ENCODE measurements at places on chromosomes 2 and 18.

- DNase-seq = peak; percentile 88
Measured at GRCh38 chr2:230666885-230667712, 45.5 kb upstream of the CAB39 start.

DNA sequence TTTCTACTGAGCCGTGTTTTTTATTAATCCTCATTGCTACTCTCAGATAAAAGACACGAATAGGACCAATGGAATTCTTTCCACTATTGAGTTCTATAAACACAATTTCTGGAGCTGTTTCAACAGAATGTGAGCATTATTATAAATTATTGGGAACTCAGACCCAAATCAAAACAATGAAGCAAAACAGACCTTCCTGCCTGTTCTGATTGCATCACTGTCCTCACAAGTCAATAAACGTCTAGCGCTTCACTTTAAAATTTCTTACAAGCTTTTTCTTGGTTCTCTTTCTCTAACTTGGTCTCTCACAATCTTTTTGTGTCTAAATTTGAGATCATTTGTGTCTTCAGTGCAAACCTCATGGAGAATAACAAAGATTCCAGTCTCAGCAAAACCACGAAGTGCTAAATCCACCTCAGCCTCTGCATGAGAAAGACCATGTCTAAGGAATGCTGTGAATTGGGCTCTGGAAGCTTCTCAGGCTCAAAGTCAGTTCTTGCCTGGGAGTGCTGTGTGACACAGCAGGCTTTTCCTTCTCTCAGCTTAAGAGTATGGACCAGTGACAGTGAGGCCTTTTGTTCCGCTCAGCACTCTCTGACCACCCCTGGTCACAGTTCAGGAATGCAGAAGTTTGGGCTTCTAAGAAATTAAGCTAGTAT is 22.8 kb downstream of the ARHGAP28 start:
- DNase-seq = no peak

DNA sequence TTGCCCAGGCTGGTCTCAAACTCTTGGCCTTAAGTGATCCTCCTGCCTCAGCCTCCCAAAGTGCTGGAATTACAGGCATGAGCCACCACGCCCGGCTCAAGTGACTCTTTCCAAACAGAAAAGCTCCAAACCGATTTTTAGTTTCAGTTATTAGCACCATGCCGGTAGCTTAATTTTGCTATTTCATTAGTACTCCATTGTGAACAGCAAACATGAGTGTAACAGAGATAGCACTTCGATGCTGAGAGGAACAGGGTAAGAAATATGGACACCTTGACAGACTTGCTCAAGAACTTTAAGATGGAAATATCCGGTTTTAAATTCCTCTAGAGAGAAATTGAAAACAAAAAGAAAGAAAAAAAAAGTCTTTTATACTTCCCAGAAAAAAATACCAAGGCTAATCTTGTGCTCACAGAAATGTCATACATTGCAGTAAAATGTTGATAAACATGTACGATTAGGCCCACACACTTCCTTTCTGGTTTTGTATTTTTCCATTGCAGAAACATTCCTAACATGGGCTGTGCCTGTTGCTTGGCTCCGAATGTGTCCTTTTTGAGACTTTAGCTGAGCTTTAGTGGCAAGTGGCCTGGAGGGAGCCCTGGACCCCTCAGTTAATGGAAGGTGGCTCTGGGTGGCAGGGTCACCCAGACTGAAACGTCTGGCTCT is 18.3 kb downstream of the FHL2 start:
- DNase-seq = no peak

DNA sequence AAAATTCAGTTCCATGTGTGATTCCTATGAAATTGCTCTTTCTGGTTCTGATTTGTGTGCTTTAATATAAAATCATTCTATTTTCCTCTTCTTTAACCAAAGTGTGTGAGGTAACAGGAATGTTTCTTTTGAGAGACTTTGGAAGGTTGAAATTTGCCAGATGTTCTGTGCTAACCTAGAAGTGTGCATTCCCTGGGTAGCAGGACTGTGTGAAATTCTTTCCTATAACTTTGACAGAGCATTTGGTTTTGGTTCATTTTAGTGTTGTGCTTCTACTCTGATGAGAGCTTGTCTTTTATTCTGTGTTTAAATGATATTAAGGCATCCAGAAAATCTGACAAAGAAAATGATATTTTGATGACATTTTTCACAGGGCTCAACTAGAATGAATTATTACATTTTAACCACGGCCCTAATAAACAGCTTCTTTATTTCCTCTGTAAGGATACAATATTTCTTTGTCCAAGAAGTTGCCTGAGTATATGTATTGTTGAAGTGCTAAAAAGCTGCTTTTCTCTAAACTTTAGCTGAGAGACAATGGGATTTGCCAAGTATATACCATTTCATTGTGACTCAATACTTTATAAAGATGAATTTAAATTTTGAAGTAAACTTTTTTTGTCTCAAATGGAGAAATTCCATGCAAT is 34.7 kb upstream of the DLX1 start:
- no peak for DNase-seq

DNA sequence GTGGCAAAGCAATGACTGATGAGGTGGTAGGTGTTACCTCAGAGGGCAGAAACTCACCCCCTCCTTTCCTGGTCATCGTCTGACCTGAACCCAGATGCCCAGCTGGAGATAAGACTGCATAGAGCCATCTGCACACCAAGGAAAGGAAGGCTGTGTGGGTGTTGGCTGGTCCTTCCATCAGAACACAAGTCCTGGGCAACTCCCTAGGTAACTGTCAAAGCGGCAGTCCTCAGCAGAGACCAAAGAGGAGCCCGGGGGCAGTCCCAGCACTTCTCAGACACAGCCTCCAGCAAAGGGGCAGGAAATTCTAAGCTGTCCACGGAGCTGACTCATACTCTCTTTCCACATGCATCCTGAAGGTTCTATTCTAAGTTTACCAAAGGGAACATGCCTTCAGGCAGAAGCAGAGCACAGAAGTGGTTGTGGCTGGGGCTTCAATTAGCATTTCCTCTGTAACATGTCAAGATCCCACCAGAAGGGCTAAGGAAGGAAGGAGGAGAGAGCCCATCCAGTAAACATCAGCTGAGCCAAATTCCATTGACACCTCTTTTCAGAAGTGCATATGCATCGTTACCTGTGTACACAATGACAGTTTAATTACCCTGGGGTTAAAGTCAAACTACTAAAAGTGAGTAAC is 54.7 kb downstream of the SPRED2 start:
- DNase-seq = peak; percentile 86

DNA sequence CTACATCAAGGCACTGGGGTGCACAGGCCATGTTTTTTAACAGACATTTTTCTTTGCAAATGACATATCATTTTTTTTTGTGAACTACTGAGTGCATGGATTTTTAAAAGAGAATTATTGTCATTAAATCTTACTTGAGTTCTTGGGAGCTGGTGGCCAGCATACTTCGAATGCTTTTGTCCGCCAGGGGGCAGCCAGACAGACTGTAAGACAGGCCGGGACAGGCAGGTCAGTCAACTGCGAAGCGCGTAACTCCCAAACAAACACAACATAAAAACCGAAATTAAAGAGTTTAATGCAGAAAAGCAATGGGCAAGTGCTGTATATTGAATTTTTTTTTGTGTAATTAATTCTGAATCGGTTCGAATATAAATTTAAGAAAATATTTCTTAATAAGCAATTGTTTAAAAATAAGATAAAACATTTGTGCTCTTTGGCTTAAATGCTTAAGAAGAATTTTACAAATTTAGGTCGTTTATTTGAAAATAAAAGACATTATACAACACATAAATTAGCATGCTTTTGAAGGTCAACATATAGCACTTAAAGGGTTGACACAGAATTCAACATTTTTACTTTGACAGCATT is 142.2 kb upstream of the PXDN start:
- DNase-seq = peak; percentile 43

GRCh38 chr2:36456227-36457175 is 100.9 kb downstream of the CRIM1 start:
- DNase-seq = no peak

GRCh38 chr18:72273025-72273424 is 271.1 kb downstream of the CBLN2 start:
- no peak for DNase-seq

DNA sequence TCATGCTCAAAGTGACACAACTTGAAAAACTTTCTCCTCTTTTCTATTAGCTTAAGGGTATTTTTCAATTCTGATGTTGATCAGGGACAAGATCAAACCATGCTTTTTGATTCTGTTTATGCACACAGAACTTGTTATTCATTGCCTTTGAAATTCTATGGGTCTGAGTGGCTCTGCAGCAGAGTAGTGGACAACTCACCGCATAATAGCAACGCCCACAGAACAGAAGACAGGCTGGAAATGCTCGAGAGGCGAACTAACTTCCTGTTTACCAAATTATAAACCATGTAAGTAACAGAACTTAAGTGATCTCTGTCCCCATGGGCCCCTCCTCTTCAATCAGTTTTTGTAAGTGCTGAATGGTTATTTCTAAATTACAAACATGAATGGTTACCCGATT is 131.2 kb downstream of the CBLN2 start:
- DNase-seq = no peak

- no peak for DNase-seq
Measured at GRCh38 chr2:186159101-186159500, 327.0 kb upstream of the ZC3H15 start.

DNA sequence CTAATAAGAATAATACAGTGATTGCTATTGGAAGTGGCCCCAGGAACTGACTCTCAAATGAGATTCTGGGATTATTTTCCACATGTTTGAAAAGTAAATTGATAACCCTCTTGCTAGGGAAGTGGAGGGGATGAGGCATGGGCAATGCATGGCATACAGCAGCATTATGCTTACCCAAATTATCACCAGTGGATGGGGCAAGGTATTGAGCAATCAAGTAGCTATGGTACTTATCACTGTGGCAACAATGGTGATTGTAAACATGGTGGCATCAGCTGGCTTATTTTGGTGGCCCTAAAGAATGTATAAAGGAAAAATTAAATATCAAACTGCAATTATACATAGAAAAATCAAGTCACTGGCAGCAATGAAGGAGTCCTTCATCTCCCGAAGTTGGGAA is 155.1 kb downstream of the FIGN start:
- no peak for DNase-seq

DNA sequence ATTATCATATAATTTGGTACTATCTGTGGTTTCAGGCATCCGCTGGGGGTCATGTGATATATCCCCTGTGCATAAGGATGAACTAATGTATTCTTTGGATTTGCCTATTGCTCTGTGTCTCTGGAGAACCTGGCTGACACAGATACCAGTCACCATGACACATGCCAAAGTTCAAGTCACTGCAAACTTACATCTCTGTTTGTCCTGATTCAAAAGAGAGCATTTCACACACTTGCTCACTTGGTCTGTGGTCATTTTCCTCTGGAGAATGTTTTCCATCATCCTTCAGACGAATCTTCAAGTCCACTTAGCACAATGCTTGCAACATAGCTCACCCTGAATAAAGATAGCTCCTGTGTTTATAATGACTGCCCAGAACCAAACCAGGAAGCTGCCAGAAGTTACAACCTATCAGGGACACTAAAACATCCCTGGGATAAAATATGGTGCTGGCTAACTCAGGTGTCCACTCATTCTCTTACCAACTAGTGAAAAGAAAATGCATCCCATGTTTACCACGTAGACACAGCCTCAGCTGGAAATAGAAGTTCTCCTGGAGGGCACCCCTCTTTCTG is 18.1 kb downstream of the SULT1C3 start:
- DNase-seq = no peak

DNA sequence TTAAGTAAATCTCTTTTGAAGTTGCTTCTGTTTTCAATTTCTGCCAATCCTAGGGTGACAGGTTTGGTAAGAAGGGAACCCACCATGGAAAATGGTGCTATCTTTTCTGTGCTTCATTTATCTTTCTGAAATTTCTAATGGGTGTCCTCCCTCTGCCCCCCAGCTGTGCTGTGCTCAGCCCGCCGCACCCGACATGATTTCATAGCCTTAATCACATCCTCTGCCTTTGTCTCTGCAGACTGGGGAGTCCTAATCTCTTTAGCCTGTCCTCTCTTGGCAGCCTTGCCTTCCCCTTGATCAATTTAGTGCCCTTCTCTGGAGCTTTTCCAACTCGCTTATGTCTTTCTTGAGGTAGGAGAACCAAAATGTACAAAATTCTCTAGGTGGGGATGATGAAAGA is 49.3 kb downstream of the DNMT3A start:
- no peak for DNase-seq

GRCh38 chr2:172090044-172090961 is 5.0 kb downstream of the DLX1 start:
- no peak for DNase-seq

DNA sequence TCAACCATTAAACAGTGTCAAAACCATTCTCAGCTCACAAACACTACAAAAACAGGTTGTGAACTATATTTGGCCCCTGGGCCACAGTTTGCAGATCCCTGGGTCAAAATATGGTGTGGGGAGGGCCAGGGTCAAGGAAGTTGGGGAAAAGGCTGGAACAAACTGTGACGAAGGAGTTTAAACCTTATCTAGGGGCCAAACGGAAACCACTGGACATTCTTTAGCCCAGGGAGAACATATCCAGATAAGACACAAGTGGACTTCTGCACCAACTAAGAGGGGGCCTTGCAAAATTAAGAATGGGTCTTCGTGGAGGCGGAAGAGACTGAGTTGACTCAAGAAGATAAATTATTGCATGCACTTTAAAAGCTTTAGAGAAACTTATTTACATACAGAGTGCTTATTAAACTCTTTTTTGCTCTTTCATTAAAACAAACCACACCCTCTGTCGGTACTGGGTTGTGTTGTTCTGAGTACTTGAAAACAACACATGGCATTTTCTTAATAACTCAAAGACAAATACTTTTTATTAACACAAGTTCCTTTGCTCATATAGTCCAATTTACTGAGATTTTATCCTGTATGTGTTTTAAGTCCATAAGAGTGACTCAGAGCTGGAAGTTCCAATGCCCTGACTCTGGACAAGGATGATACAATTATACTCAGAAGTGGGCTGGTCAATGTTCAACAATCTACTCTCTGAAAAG is 5.3 kb upstream of the ASAP2 start:
- DNase-seq = no peak

GRCh38 chr2:33810046-33810835 is 211.1 kb upstream of the FAM98A start:
- DNase-seq = no peak

DNA sequence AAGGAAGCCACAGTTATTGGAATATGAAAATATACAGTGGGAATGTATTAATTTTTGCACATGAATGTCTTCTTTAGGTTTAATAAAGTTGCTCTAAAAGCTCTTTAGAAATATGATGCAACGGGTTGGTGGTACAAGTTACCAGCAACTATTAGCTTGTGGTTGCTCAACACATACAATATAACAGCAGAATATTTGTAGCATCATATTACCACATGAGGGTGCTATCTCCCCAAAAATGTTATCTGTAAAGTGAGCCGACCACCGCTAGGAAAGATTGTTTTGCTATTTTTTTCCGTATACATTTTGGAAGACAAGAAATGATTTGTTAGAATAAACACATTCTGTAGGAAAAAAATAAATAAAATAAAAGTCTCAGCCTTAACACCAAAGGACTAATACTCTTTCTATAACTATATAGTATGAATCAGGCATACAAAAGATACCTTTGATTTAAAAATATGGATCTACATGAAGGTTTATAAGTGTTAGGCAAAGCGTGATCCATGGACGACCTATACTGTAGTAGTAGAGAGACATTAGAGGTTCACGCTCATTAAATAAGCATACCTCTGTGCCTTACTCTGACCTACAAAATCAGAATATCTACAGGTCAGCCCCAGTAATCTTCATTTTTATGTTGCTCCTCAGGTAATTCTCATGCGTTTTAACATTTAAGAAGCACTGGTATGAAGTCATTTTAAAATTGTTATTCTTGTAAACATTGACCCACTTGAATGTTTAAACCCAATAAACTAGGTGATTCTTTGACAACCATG is 1110.6 kb upstream of the ACVR2A start:
- peak; percentile 47 for DNase-seq
